ENCODE measurements at places on chromosomes 6 and 20. TPM values are rescaled to one million over a fixed set of nuclear protein-coding genes. Genes with fewer than 3 reads are reported as not detected.
A peak's percentile ranks its signal among the peaks of the same experiment; 100 is the strongest.

- peak overlapping the region; percentile 72 for H3K27ac ChIP-seq
- no peak for DNase-seq
- peaks cover 80% of the 10 kb centered on the region for H3K4me1 ChIP-seq
- H3K27me3 ChIP-seq: no peaks in the 10 kb centered on the region
Observed at GRCh38 chr6:75481936-75482593, 11.5 kb downstream of the FILIP1 start.

DNA sequence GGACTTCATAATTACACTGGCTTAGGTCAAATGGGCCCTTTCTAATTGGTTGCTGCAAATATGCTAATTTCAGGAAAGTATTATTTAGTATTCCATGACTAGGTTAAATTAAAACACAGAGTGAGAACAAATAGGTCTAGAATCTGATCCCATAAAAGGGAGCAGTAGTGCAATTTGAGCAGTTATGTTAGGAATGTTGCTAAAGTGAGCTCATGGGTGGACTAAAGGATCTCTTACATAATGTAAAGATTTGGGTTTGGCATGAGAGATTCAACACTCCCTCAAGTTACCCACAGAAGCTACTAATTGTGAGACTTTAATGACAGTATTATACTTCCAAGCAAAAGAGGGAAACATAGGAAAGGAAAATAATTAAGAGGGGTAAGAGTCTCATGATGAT, 109.1 kb downstream of the C6orf58 start:
- H3K27ac ChIP-seq: no peak overlapping the region
- DNase-seq: no peak
- H3K36me3 ChIP-seq: no peaks in the 10 kb centered on the region
- no peaks in the 10 kb centered on the region for H3K4me1 ChIP-seq
- H3K27me3 ChIP-seq: no peaks in the 10 kb centered on the region

DNA sequence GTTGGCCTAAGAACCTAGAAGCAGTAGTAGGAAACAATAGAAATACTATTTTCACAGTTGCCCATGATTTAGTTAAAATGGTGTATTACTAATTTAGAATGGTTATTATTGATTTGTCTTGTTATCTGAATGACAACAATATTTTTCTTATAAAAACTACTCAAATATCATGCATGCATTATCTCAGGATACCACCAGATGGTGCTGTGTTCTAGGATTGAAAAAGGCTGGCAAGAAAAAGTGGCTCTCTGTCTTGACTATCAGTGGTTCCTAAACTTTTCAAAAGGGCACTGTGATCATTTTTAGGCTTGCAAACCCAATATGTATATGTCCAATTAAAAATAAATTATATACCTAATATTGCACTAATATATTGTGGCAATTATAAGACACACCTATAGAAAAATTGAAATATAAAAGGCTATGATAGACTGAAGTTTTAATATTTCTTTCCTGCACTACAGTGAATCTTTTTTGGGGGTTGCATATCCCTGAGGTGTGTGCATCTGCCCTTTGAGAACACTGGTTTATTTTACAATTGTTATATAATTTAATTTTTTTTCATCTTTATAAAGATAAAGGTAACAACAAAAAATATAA, 131.7 kb upstream of the MLIP start:
- no peaks in the 10 kb centered on the region for H3K27me3 ChIP-seq
- no peaks in the 10 kb centered on the region for H3K36me3 ChIP-seq
- no peaks in the 10 kb centered on the region for H3K4me1 ChIP-seq
- no peak overlapping the region for H3K4me3 ChIP-seq
- no peak overlapping the region for H3K27ac ChIP-seq
- DNase-seq: no peak

- no peak overlapping the region for H3K4me3 ChIP-seq
- H3K4me1 ChIP-seq: peaks cover 3% of the 10 kb centered on the region
- DNase-seq: no peak
- peaks cover 8% of the 10 kb centered on the region for H3K36me3 ChIP-seq
Observed at GRCh38 chr20:21361266-21361665, 36.1 kb downstream of the NKX2-4 start.

RARS2 gene
- polyA plus RNA-seq: 10.2 TPM

- no peaks in the 10 kb centered on the region for H3K36me3 ChIP-seq
- no peak for DNase-seq
- H3K4me1 ChIP-seq: no peaks in the 10 kb centered on the region
- H3K27me3 ChIP-seq: no peaks in the 10 kb centered on the region
- H3K27ac ChIP-seq: no peak overlapping the region
- H3K4me3 ChIP-seq: no peak overlapping the region
Observed at GRCh38 chr6:158552055-158552795, 7.7 kb upstream of the TMEM181 start.
